ENCODE measurements at places on chromosomes 7 and 10. TPM values are rescaled to one million over a fixed set of nuclear protein-coding genes. Genes with fewer than 3 reads are reported as not detected.

ZNF853 gene
- polyA plus RNA-seq, result not detected

SAP25 gene
- 18.6 TPM for polyA plus RNA-seq

NKX1-2 gene
- 0.06 TPM for polyA plus RNA-seq

SLC18A3 gene
- not detected for polyA plus RNA-seq

C10orf53 gene
- polyA plus RNA-seq, result not detected

EN2 gene
- not detected for polyA plus RNA-seq

BTBD16 gene
- polyA plus RNA-seq, result 0.18 TPM

SEMA3E gene
- polyA plus RNA-seq, result under 0.01 TPM

VSTM4 gene
- polyA plus RNA-seq, result not detected

ODAD2 gene
- polyA plus RNA-seq, result 0.34 TPM

SRRT gene
- 77.1 TPM for polyA plus RNA-seq

TBC1D12 gene
- 17.7 TPM for polyA plus RNA-seq

MSMB gene
- polyA plus RNA-seq, result 0.58 TPM

NKX2-3 gene
- 17.4 TPM for polyA plus RNA-seq

PRLHR gene
- 0.03 TPM for polyA plus RNA-seq

DNA sequence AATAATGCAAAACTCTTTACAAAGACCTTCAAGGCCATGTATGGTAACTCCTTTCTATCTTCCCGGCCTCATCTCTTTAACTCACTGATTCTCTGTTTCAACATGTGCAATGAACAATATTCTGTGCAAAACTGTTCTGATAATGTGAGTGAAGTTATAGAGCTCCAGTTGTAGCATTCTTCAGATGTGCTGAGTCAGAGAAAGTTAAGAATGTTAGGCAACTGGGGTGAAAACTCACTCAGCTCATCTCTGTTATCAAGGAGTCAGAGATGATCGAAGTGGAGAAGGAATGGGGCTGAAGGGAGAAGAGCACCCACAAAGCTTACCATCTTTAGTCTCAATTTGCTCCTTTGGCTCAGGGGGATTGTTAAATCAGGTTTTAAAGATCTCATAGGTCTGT, 344.7 kb upstream of the NPSR1 start:
- DNase-seq, result no peak

GRCh38 chr10:103265717-103266329, 11.1 kb upstream of the INA start:
- peak; percentile 83 for DNase-seq

DNA sequence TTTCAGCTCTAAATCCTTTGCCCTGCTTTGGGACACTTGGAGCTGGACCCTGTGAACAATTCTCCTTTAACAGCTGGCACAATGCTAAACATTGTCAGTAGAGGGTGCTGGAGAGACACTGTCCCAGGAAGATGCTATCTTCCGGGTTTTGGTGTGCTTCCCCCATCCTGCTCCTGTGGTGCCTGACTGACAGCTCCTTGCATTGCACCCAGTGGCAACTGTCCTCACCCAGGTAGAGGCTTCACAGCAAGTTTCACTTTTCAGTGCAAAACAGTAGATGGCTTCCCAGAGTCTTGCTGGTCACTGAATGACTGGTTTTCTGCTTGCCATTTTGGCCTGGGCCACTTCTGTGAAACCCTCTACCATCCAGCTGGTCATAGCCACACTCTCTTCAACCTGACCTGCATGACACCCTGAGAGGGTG, 77.3 kb downstream of the CDC14C start:
- peak; percentile 51 for DNase-seq

DNA sequence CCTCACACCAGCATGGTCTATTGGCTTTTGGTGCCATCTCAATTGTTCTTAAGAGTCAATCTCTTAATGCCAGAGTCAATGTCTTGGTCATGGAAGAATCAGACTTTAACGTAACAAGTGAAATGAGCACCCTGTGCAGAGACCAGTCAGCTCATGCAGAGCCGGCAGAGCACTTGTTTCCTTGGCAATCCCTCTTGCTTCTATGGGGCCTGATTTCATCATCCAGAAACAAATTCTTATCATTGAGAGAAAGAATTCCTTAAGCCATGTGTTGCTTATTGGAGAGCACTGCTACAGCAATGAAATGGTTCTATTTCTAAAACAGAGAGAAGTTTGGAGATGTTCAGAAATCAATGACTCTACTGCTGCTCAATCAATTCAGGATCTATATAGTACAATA, 212.8 kb downstream of the IPMK start:
- no peak for DNase-seq

DNA sequence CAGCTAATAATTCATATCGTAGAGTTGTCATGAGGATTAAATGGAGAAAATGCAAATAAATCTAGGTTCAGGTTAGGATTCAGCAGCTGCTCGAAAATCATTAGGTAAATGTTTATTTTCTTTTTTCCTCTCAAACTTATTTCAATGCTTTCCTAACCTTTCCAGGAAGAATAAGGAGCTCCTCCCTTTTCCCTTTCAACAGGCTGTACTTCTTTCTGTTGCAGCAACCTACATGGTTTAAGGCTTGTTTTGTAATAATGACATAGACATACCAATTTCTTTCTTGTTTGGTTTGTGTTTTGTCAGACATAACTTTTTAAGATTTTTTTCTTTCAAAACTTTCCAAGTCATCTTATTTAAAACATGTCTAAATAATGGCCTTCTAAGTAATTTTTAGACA, 18.2 kb downstream of the GPR141 start:
- DNase-seq, result no peak

- DNase-seq, result no peak
Measured at GRCh38 chr10:12938271-12938670, 63.2 kb downstream of the CCDC3 start.

- DNase-seq, result no peak
Measured at GRCh38 chr7:102463841-102464576, 654 bp downstream of the ALKBH4 start.

- DNase-seq, result no peak
Measured at GRCh38 chr7:112050250-112050881, 155.8 kb downstream of the DOCK4 start.

DNA sequence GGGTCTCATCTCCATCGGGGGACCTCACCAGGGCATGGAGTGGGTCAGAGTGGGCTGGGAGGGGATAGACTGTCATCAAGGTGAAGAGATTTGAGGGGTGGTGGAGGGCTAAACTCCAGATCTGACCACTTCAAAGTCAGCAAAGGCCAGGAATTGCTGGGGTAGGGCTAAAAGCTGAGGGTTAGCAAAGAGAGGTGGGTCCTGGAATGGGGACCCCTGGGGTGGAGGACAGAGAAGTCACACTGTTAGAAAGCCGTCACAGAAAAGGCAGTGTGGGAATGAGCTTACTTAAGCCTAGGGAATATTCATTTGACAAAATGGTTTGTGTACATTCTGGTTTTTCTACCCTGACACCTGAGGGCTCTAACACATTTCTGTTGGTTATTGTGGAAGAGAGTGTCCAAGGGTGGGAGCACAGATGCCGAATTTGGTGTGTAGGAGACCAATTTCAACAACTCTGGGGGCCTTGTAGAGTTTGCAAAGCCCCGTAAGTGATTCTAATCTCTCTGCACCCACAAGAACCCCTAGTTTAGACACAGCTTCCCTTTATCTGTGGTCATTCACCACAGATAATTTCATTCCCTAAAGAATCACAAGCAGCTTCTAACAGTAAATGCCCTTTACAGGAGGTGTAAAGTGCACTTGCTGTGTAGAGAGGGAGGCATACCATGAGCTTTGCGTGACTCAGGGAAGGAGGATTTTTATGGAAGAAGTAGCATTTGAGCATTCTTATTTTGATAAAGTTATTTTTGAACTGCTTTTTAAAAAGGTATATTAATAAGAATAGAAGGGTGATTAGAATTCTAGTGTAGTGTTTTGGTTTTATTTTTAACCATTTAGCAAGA, 6.4 kb downstream of the FBH1 start:
- DNase-seq, result no peak

- no peak for DNase-seq
Measured at GRCh38 chr10:106111246-106111645, 1053.3 kb downstream of the SORCS1 start.

DNA sequence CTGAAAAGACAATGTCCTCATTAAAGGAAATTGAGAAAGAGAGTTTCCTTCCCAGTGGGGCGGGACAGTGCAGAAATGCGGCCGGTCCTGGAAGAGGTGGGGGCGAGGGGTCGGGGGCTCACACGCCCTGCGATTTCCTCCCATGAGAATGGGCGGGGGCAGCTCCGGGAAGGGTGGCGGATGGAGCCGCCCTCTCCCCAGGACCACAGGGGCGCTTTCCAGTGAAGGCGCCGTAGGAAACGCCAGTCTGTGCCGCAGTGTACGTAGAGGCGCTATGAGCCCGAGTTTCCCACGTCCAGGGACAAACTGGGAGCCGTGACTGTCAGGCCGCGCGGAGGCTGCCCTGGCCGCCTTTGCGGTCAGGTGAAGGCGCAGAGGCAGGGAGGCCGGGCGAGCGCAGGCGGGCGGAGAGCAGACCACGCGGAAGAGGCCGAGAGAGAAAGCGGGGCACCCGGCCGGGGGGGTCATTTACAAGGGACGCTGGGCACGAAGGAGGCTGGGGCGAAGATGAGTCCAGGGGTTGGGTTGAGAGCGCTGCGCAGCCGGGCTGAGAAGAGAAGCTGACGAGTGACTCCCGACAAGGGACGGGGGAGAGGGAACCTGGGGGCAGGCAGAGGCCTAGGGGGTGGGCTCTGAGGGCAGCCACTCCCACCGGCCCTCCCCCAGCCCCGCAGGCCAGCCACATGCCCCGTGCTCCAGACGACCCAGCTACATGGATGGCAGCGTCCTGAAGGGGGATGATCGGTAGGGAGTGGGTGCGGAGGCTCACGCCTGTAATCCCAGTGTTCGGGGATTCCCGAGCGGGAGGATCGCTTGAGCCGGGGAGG, 45.0 kb downstream of the ALOX5 start:
- peak; percentile 76 for DNase-seq

- no peak for DNase-seq
Measured at GRCh38 chr7:111647881-111648280, 85.6 kb upstream of the IMMP2L start.

GRCh38 chr7:150977382-150978125, 567 bp downstream of the KCNH2 start:
- no peak for DNase-seq

DNA sequence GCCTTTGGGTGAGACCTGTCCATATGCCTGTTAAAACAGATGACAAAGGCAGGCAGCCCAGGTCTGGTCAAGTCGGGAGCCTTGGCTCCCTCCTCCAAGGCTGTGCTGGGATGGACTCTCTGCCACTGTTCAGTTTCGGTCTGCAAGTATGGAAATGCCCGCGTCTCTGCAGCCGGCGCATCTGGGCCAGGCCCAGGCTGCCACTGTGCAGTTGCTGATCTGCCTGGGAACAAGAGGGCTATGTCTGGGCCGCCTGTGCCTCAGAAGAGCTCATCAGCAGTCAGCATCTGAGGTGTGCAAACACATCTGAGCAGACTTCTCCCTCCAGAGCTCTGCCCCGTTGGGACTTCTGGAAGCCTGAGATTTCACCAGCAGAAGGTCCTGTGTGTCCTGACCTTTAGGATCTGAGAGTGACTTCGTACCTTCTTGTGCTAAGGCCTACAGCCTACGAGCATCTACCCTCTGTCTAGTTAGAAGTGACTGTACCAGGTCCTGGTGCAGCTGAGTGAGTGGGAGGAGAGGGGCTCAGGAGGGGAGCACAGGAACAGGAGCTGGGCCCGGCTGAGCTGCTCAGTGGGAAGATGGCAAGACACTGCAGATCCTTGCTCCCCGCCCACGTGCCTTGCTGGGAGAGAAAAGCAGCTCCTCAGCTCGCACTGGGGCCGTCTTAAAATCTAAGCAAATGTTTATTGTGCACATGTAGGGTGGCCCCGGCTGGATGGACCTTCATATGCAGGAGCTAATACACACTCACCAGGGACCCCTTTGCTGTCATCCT, 50.9 kb downstream of the DOCK1 start:
- no peak for DNase-seq

DNA sequence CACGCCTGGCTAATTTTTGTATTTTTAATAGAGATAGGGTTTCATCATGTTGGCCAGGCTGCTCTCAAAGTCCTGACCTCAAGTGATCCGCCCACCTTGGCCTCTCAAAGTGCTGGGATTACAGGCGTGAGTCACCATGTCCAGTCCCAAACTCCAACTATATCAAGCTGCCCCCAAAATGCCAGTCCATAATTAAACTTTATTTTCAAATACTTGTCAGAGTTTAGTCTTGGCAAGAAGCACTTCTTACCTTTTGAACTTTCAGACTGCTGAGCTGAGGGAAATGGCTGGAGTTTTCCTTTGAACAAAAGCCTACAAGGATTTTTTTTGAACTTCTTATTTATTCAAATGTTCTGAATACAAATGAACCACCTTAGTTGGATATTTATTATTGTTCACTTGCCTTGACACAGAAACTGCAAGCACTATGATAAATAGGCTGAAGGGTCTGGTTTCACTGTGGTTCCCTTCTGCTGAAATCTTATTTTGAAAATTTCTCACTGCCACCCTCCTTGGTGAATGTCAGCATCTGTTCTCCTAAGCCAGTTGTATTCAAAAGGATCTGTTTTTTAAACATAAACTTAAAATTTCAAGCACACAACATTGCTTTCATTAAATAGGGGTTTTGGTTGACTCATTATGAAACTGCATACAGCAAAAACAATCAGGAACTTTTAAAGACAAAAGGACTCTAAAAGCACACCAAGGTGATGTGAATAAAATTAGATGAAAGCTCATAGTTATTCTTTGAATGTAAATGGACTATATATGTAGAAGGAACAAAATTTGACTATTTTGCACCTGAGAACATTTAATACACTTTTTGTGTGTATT, 101.7 kb upstream of the SLC26A5 start:
- no peak for DNase-seq

GRCh38 chr7:82325416-82325815, 118.2 kb downstream of the CACNA2D1 start:
- no peak for DNase-seq

DNA sequence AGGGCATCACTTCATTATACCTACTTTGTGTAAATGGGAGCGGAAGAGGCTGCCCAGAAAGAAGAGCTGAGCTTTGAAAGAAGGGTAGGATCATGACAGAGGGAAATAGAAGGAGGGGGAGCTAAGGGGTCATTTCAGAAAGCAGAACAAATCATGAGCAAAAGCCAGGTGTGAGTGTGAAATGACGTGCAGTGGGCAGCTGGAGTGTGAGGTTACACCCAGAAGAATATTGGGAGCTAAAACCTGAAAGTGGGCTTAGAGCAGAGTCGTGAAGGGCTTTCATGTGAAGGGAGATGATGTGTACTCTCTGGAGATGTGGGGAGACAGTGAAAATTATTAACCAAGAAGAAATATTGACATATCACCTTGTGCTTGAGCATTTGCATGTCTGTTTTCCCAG, 245.0 kb upstream of the YAE1 start:
- DNase-seq, result no peak

GRCh38 chr7:138097064-138097741, 20.9 kb downstream of the AKR1D1 start:
- peak; percentile 70 for DNase-seq

GRCh38 chr7:117324960-117325359, 2.1 kb upstream of the WNT2 start:
- no peak for DNase-seq

DNA sequence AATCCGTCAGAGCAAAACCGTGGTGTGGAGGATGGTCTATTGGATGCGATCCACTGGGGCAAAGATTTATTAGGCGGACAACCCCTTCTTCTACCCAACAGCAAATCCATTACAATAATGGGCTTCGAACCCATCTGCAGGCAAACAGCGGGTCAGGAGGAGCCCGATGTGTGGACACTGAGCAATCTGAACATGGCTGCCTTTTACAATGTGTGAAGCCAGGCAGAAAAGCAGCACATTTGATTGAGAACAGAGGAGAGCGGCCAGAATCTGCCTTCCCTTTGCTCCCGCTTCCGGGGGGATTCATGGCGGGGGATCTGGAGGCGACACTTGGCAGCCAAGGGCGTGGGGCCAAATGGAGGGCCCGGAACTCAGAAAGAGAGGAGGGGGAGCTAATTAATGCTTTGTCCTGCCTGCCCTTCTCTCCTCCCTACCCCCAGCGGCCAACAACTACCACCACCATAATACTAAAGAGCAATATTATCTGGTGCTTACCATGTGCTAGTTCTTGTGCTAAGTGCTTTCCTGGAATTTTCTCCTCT, 133.0 kb downstream of the EMX2 start:
- DNase-seq, result no peak

Measured in small intestine (tissue), 16 donors.